SK-MEL-5 (cell line): ENCODE measurements at places on chromosomes 12 and 14.

- DNase-seq = peak; percentile 73
Measured at GRCh38 chr12:78470354-78471195, 394.0 kb upstream of the SYT1 start.

DNA sequence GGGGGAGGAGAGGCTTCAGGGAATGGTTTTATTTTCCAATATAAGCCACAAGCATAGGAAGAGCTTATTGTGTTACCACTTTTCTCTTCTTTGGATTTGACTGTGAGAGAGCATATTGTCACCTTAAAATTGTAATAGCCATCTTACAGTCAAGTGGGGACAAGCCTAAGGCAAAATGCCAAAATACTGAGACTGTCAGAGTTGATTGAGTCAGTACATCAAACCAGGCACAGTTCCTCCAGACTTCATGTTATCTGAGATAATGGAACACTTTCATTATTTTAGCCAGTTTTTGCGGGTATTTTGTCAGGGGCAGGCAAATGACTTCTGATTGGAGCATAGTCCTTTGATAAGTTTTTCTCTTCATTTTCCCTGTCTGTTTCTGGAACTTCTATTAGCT lies 19.5 kb upstream of the NUBPL start:
- no peak for DNase-seq

DNA sequence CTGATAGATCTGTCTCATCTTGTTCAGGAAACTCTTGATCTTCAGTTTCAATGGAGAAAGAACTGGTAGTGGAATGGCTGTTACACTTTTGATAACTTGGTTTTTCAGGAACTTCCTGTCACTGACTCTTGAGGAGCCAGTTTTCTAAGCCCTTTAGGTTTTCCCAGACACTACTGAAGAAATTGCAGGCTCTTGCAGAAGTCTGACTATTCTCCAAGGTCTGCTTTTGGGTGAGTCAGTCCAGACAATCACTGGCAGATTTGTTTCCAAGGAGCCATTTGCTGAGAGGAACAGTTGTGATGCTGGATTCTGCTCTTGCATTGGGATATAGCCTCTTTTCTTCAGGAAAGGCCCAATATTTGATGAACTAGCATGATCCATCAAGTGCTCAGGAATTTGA lies 468.0 kb downstream of the FUT8 start:
- DNase-seq = no peak

DNA sequence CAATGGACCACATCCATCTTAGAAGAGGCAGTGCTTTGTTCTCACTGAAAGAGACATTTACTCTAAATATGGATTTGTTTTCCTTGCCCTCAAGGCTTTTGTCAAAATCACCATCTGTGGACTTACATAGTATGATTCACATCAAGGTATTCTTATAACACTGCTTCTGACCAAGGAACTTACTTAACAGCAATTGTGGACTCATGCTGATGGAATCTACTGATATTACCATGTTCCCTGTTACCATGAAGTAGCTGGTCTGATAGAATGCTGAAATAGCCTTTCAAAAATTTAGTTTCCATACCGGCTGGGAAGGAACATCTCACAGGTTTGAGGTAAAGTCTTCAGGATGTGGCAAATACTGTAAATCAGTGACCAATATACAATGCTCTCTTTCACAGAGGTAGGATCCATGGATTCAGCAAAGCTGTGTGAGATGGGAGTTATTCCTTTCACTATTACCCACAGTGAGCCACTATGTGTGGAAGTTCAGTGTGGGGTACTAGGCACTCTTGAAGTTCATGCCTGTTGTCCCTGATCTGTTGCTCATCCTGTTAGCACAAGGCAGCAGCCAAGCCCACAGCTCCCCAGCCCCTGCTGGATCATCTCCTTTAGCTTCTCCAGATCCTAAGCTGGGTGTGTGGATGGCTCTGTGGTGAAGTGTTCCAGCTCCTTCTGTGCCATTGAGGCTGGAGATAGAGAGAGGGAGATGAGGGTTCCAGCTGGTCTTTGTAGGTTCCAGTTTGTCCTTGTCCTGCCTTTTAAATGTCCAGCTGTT lies 126.4 kb downstream of the ATP23 start:
- DNase-seq = no peak

GRCh38 chr12:26125400-26126339 lies 833 bp upstream of the BHLHE41 start:
- DNase-seq = peak; percentile 80

DNA sequence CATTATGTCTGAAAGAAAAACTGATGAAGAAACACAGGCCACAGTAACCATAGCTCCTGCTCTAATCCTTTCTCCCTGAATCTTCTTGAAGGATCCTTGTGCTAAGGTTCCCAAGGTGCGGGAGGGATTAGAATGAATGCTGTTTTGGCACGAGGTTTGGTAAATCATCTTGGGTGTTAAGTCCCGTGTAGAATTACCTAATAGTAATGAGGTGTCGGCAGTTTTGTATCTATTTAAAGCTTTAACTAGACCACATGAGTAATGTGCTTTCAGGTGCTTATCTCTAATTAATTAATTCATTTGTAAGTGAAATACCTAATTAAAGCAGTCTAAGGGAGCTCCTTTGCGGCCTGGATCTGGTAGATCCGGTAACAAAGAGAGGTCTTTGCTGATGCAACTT lies 53.9 kb downstream of the GNG2 start:
- no peak for DNase-seq

DNA sequence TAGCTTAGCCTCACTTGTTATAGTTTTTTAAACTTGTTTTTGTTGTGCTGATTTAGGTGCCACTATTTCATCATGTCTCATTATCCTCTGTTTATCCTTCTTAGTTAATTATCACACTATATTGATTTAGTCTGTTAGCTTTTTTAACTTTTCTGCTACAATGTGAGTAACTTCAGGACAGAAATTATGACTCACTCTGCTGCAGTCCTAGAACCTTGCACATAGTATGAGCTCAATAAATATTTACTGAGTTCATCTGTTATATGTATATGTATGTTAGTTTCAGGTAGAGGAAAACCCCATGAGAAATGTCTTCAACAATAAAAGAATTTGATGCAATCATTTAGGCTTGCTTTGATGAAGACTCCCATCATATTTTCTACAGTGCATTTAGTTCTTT lies 224.3 kb upstream of the NAV3 start:
- DNase-seq = no peak
